RWPE1 (cell line): ENCODE measurements at places on chromosomes 1 and 21.

- DNase-seq: no peak
Measured at GRCh38 chr1:173476197-173476664, 904 bp upstream of the PRDX6 start.

DNA sequence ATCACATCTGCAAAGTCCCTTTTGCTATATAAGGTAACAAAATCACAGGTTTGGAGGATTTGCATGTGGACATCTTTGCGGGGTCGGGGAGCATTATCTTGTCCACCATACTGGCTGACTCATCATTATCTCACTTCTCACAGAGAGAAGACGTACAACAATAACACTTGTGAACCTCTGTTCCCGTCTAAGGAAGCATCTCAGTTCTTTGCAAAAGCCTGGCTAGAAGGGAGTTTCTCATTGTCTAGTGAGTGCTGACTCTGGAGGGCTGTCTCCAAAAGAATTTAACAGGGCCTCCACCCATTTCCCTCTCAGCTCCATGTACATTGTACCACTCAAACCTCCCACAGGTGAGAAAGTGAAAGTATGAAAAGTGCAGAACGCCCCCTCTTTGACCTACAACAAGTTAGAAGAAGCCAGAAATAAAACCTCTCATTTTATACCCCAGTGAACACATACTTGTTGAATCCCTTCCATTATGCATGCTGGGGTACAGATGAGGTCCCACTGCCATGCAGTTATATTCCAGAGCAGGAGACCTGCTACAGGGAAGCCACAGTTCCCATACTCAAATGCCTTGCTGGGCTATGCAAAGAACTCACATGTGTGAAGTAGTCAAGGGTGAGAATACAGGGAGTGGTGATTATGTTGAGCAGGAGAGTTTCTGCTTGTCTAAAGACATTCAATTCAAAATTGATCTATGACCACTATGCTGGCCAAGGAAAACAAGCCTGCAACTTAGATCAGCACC, 121.7 kb upstream of the PRDX6 start:
- no peak for DNase-seq

DNA sequence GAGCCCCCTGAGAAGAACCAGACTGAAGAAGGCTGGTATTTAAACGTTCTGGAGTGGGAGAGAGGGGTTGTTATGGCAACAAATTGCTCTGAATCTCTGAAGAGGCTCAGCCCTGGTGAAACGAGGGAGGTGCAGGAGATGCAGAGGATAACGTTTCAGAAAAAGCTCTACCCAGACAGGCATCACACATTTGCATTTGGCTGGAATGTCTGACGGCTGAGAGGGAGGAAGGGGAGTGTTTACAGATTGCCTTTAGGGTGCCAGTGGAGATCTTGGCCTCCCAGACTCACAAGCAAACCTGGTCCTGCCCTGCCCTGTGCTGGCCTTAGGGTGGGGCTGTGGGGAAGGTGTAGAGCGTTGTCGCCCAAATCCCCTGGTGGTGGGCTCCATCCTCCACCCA, 169.0 kb upstream of the AJAP1 start:
- DNase-seq: no peak

DNA sequence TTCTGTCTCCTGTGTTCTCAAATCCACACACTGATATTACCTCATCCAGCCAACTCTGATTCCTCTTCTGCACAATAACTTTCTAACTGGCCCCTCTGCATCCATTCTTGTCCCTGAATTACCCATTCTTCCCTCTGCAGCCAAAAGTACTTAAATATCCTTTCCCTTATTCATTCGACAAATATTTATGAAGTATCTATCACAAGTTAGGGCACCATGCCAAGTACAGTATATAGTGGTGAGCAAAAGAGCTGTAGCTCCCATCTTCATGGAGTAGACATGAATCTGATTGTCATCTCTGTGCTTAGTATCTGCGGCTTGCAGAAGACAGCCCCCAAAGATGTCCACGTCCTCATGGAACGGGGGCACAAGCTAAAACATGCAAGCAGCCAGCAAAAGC, 316.8 kb downstream of the SETD4 start:
- DNase-seq: peak; percentile 20

GRCh38 chr1:36918604-36919003, 115.7 kb downstream of the GRIK3 start:
- DNase-seq: no peak

- DNase-seq: peak; percentile 59
Measured at GRCh38 chr1:31663622-31664452, 19.2 kb upstream of the PEF1 start.

DNA sequence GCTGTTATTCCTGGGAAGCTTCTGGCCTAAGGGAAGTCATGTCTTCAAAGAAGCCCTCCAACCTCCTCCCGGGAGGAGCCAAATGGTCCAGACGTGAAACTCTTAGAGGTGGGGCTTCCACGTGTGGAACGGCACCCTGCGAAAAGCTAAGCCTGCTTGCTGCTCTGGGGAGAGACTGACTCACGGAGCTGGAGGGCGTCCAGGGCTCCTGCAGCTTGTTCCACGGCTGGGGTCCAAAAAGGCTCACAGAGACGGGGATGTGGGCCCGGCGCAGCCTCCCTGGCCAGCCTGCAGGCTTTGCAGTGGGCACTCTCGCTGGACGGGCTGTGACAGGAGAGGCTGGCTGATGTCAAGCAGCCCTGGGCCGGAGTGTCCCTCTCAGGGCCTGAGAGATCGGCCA, 105.1 kb downstream of the COLGALT2 start:
- DNase-seq: no peak

DNA sequence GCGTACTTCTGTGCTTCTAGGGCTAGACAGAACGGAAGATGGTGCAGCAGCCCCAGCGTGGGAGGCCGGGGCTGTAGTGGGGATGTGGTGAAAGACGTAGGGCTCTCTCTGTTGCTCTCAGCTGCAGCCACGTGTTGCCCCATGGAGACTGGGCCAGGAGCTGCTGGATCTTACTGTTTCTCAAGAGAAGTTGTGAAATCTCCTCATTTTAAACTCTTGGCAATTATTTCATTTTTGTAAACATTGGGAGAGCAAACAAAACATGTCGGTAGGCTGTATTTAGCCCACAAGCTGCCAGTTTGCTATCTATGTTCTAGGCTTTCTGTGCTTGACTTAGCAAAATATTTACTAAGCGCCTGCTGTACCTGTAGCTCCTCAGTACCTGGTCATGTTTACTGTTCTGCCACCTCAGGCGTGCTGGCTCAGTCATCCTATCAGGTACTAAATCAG, 15.9 kb upstream of the ELOA start:
- DNase-seq: no peak

DNA sequence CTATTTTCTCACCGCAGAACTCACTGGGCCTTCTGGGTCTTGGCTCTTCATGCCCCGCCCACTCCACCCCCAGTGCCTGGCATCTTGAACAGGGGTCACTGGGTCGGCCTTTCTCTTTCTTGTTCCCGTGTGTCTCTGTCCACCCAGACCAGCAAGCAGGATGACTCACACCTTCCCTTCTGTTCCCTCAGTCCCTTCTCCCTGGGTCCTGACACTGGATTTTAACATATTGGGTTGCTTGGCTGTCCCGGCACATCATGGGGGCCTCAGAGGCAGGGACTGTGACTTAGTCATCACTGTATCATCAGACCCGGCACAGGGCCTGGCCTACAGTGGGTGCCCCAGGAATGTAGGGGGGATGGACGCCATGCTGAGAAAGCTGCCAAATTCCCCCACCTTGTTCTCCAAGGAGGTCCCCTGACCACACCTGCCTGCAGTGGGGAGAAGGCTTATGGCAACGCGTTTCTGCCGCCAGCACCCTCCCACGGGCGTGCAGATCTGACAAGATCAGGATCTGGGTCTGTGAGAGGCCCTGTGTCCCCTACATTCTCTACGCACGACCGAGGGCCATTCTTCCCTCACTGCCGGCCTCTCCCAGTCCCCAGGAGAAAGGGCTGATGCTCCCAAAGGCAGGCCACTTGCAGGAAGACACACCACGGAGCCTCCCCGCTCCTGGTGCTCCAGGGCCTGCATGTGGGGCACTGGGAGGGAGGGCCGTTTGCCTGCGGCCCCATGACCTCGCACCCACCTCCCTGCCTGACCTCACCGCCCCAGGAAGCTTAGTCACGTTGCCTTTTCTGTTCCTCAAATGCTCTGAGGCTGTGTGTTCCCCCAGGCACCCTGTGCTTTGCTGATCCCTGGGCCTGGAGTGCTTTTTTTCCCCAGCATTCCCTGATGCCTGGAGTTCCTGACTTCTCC, 157.2 kb upstream of the TMEM51 start:
- DNase-seq: peak; percentile 63

DNA sequence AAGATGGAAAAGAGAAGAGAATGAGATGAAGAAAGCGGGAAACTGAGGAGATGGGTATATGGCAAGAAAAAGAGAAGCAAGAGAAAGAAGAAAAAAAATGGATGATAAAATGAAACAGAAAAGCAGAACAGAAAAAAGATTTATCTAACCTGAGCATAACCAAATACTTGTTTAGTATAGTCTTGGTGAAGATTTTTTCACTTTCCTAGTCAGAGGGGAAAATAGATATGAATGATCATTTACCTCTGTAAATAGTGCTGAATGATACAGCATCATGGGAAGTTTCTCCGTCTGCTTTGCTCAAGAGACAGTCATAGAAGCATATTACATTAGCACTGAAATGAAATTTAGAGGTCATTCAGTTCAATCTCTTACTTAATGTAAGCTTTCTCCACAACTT, 36.1 kb upstream of the PLPPR4 start:
- DNase-seq: no peak

DNA sequence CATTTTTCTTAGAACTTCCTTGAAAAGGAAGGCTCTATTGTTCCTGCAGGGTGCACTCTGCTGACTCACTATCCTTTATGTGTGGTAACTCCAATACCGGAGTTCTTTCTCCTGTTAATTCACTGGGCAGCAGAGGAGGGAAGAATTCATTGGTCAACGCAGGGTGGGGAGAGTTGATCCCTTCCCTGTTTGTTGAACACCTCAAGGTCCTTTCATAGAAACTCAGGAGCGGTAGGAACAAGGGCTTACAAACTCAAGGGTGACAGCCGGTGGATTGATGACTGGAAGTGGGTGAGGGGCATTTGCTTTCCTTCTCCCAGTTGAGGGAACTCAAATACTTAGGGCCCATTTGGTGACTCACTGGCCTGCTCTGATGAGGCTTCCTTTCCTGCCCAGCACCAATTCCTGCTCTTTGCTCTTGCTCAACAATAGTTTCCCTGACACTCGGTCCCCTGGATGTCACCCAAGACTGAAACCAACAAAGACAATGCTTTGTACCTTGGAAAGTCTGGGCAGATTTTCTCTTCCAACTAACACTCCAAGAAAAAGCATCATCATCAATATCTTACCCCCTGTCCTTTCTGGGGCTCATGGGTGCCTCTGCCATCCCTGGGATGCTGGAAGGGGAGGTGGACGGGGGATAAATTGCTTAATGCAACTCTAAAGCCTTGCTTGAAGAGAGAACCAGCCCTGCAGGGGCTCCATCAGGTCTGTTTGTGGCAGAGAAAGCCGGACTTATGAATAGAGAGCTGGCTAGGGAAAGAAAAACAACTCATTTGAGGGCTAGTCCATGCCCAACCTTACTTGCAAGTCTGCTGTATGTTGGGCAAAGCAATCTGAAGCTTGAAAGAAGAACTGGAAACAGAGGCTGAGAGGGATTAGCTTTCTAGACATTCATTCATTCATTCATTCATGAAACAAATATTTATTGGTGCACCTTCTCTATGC, 9.3 kb downstream of the SLC26A9 start:
- peak; percentile 85 for DNase-seq

- DNase-seq: no peak
Measured at GRCh38 chr1:186659890-186660341, 20.3 kb downstream of the PTGS2 start.

DNA sequence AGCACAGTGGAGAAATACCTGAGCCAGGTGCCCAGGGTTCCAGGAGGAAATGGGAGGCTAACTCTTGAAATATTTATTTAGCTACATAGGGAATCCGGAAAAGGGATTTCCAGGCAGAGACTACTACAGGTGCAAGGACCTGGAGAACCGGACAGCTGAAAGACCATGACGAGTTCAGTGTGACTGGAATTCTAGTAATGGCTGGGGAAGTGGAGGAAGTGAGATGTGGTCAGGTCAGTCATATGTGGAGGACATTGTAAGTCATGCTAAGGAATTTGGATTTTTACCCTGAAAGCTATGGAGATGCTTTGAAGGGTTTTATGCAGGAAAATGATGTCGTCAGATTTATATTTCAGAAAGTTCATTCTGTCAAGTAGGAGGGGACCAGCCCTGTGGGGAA, 1.8 kb downstream of the CAP1 start:
- no peak for DNase-seq

- DNase-seq: no peak
Measured at GRCh38 chr1:188225975-188226374, 1397.2 kb downstream of the PLA2G4A start.

GRCh38 chr1:161779393-161779792, 13.3 kb downstream of the ATF6 start:
- DNase-seq: no peak

GRCh38 chr1:5526822-5527551, 465.2 kb downstream of the NPHP4 start:
- no peak for DNase-seq

- DNase-seq: no peak
Measured at GRCh38 chr1:94982398-94982797, 55.5 kb upstream of the CNN3 start.

GRCh38 chr1:174974711-174975119, 25.0 kb upstream of the CACYBP start:
- no peak for DNase-seq

GRCh38 chr21:33015756-33016155, 10.0 kb upstream of the OLIG2 start:
- DNase-seq: no peak

GRCh38 chr1:220431554-220432239, 96.2 kb upstream of the MARK1 start:
- DNase-seq: no peak

DNA sequence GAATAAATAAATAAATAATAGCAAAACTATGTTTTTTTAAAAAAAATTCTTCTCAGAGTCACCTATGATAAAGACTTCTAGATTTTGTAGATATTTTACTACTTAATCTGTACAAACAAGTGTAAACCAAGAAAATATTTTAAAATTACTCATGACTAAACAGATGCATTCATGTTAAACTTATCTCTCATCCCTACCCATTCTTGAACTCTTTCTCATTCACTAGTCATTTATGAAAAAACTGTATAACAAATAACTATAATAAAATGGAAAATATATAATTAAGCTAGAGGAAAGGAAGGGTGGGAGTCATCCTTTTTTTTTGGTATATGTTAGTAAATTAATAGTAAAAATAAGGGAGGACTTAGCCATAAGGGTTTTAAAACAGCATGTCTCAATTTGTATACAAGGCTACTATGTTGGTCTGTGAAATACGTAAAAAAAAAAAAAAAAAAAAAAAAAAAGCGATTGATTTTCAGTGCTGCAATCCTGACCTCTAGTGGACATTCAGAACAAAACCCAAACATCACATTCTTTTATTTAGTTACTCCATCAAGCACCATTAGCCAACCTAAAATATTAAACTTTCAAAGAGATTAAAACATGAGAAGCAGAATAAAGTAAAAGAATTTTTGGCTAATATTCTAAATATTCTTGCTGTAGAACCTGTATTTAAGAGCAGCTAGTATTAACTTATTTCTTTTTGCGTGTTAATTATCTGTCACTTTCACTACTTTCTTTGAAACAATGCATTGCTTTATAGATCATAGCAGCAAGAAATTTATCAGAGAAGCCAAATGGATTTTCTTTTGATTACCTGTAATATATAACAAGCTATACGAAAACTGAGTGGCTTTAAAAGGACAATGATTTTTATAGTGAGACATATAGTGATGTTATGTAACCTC, 255.8 kb upstream of the CACYBP start:
- peak; percentile 34 for DNase-seq

- DNase-seq: peak; percentile 93
Measured at GRCh38 chr1:223401873-223402789, 8.9 kb downstream of the CCDC185 start.
